ENCODE measurements at places on chromosomes 6 and 20.

- no peaks in the 10 kb centered on the region for H3K4me1 ChIP-seq
- H3K36me3 ChIP-seq: no peaks in the 10 kb centered on the region
- no peak for DNase-seq
- H3K27me3 ChIP-seq: no peaks in the 10 kb centered on the region
- H3K27ac ChIP-seq: no peak overlapping the region
These were observed 103.9 kb upstream of the ARG1 start for GRCh38 chr6:131469130-131469529.

GRCh38 chr20:63840405-63840828 lies 9.4 kb upstream of the ZBTB46 start:
- no peaks in the 10 kb centered on the region for H3K36me3 ChIP-seq
- H3K4me3 ChIP-seq: no peak overlapping the region
- H3K27ac ChIP-seq: no peak overlapping the region
- no peaks in the 10 kb centered on the region for H3K4me1 ChIP-seq

DNA sequence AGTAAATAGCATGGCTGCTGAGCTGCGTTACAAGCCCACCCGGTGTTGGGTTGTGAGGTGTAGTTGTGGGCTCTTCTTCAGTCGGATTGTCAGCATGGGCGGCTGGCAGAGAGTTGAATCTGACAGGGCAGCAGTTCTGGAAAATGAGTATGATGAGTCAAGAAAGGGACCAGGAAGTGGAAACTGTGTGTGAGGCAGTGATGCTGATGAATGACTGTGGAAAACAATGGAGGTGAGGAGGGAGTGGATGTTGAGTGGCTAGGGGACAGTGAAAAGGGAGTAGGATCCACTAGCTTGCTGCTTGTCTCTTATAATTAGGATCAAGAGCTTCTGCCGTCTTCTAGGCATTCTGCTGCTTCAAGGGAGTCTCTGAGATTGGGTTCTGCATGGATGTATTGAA lies 154.3 kb downstream of the ESR1 start:
- H3K4me3 ChIP-seq: no peak overlapping the region
- no peak for DNase-seq
- no peak overlapping the region for H3K27ac ChIP-seq
- H3K36me3 ChIP-seq: no peaks in the 10 kb centered on the region
- H3K27me3 ChIP-seq: no peaks in the 10 kb centered on the region
- no peaks in the 10 kb centered on the region for H3K4me1 ChIP-seq

DNA sequence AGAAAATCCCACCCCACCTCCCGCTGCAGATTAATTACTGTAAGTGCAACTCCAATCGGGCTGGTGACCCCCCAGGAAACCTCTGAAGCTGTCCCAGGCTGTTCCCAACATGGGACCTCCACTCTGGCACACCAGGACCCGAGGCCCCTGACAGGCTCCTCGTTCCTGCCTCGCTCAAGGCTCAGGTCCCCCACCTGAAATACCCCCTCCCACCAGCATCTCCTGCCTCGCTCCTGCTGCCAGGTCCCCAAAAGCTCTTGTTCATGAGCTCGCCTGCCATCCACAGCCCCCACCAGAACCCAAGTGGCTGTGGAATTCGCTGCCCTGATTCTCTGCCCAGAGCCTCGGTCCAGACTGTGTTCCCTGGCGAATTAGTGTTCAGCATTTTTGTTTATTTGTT lies 26.1 kb downstream of the NPEPL1 start:
- H3K4me3 ChIP-seq: no peak overlapping the region
- no peaks in the 10 kb centered on the region for H3K4me1 ChIP-seq
- peaks cover 11% of the 10 kb centered on the region for H3K36me3 ChIP-seq

DNA sequence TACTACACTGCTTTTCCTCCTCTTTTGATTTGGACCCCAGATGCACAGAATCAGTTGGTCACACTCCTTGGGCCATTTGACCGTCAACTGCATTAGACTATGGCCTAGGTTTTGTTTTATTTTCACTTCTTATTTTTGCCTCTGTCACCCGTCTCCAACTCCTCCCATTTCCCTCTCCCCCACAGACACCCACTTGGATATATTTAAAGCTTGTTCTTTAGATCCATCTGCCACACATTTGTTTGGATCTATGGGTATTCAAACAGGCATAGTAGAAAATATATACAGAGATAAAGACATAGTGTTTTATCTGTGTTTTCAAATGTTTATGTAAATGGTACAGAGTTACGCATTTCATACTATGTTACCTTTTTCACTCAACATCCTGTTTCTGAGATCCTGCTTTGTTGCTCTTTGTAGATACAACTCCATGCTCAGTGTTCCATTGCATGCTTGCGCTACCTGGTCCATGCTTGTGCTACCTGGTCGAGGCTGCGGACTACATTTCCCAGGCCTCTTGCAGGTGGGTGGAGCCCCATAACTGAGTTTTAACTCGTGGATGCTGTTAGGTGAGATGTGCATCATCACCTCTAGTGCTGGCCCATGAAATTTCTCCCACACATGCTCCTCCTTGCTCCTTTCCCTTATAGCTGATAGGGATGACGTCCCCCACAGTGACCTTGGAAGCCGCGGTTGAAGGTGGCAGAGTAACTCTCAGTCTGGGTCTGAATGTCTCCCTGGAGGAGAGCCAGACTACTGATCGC lies 11.5 kb upstream of the PREX1 start:
- no peak for DNase-seq
- no peaks in the 10 kb centered on the region for H3K27me3 ChIP-seq
- no peaks in the 10 kb centered on the region for H3K36me3 ChIP-seq

- no peak overlapping the region for H3K4me3 ChIP-seq
- no peaks in the 10 kb centered on the region for H3K36me3 ChIP-seq
- H3K27ac ChIP-seq: no peak overlapping the region
These were observed 25.3 kb upstream of the CHD6 start for GRCh38 chr20:41643504-41643938.

DNA sequence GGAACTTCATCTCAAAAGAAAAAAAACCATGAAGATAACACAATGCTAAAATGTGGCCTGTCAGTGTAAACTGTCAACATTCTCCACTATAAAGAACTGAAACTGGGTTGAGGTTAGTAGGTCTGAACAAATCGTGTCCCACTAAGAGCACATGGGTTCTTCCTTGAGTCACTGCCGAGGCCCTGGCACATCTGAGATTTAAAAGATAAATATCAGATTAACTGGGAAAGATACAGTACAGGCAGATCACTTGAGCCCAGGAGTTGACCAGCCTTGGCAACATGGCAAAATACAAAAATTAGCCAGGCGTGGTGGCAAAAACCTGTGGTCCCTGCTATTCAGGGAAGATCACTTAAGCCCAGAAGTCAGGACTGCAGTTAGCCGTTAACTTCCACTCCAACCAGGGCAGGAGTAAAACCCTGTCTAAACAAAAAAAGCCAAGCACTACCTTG lies 5.6 kb downstream of the EEF1A1 start:
- DNase-seq: no peak
- no peaks in the 10 kb centered on the region for H3K27me3 ChIP-seq
- no peak overlapping the region for H3K27ac ChIP-seq
- H3K4me3 ChIP-seq: no peak overlapping the region
- H3K36me3 ChIP-seq: peaks cover 58% of the 10 kb centered on the region

GRCh38 chr6:98844244-98845210 lies 10.2 kb downstream of the POU3F2 start:
- H3K4me3 ChIP-seq: no peak overlapping the region
- H3K36me3 ChIP-seq: no peaks in the 10 kb centered on the region

DNA sequence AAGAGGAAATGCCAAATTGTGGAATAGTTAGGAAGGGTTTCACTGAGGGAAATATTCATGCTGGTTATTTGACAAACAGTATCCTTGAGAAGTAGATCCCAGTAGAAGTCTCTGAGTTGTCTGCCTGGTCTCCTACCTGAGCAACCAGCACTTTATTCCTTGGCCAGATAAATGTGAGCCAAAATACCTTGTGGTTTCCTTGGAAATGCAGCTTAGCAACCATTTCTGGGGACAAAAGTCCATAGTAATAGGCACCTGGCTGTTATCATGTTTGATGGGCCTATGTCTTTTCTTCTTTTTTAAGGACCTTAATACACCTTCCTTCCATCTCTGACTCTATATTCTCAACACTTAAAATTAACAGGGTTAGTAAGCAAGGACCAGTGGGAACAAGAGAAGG lies 217.1 kb upstream of the MARCKS start:
- DNase-seq: no peak
- H3K27ac ChIP-seq: no peak overlapping the region
- H3K4me3 ChIP-seq: no peak overlapping the region
- H3K36me3 ChIP-seq: no peaks in the 10 kb centered on the region
- no peaks in the 10 kb centered on the region for H3K27me3 ChIP-seq

DNA sequence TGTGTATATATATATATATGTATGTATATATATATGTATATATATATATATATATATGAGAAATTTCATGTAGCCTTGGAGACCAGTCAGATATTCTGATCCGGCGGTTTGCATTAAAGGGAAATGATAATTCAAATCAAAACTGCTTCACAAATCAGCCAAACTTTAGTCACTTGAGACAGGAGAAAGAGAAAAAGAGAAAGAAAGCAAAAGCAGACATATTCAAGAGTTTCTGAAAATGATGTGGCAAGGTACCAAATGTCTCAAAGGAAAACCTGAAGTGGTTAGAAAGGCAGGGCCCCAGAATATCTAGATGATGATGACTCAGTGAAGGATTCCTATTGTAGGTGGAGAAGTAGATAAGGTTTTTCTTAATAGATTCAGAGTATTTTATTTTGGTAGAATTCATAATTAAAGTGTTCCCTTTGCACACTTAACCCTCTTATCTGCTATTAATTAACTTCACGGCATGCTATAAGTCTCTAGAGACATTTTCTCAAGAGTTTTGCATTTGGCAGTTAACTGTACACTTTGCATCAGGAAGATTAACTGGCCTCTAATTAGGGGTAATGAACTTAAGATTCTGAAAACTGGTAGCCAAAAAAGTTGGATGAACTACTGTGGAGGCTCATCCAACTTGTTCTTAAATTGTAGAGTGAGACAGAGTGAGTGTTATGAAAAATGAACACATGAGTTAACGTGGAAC lies 50.1 kb upstream of the ASF1A start:
- no peaks in the 10 kb centered on the region for H3K4me1 ChIP-seq
- no peak overlapping the region for H3K4me3 ChIP-seq
- peaks cover 13% of the 10 kb centered on the region for H3K36me3 ChIP-seq
- DNase-seq: no peak

- H3K27me3 ChIP-seq: no peaks in the 10 kb centered on the region
- no peak for DNase-seq
- H3K4me1 ChIP-seq: no peaks in the 10 kb centered on the region
These were observed 29.3 kb downstream of the GCM1 start for GRCh38 chr6:53119349-53119748.

DNA sequence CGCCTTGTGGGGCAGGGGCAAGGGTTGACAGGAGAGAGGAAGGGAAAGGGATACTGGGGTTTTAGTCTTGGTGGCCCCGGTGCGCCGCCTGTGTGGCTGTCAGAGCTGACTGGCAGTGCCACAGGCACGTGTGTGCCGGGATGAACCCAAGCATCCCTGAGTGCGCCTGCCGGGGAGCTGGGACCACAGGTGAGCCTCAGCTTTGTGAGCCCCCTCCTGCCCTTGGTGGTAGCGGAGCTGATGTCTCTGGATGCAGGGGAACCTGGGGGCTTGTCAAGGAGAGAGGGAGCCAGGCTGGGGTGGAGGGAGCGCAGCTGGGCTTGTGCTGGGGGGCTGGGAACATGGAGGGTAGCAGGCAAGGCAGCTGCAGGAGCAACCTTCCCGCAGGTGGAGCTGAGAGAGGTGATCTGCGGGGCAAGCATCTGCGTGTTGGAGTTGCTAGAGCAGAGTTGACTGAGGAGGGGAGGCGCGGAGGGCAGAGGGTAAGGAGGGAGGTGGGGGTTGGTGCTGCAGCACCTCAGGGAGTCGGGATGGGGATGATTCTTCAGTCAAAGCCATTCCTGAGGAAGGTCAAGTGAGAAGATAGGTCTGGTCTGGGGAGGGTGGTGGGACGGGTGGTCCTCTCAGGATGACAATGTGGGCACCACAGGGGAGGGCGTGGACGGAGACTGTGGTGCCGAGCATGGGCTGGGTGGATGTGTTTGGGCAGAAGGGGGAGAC lies 28.1 kb downstream of the PYGB start:
- peaks cover 99% of the 10 kb centered on the region for H3K36me3 ChIP-seq
- H3K4me1 ChIP-seq: no peaks in the 10 kb centered on the region
- DNase-seq: no peak
- no peaks in the 10 kb centered on the region for H3K27me3 ChIP-seq

DNA sequence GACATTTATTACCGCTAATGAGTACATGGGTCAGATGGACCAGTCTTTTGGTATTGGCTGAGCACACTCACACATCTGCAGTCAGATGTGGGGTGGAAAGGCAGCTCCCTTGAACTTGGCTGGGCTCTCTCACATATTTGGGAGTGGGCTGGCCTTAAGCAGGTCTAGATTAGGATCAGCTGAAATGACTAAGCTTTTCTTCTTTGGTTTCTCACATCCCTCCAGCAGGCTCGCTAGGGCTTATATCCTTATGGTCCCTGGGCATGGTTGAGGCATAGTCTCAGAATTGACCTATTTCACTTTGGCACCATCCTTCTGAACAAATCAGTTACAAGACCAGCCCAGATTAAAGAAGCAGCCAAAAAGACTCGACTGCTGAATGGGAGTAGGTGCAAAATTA lies 14.4 kb upstream of the PLCB1 start:
- H3K27ac ChIP-seq: no peak overlapping the region
- H3K4me1 ChIP-seq: no peaks in the 10 kb centered on the region
- H3K4me3 ChIP-seq: no peak overlapping the region

- no peaks in the 10 kb centered on the region for H3K27me3 ChIP-seq
- no peak overlapping the region for H3K4me3 ChIP-seq
- H3K4me1 ChIP-seq: no peaks in the 10 kb centered on the region
- no peak for DNase-seq
- H3K36me3 ChIP-seq: peaks cover 78% of the 10 kb centered on the region
- no peak overlapping the region for H3K27ac ChIP-seq
These were observed 186.1 kb downstream of the TASP1 start for GRCh38 chr20:13452470-13453124.

- no peaks in the 10 kb centered on the region for H3K36me3 ChIP-seq
- no peak overlapping the region for H3K4me3 ChIP-seq
- H3K27ac ChIP-seq: no peak overlapping the region
- DNase-seq: peak; percentile 74
These were observed 32.0 kb downstream of the ARHGAP40 start for GRCh38 chr20:38633577-38634093.

DNA sequence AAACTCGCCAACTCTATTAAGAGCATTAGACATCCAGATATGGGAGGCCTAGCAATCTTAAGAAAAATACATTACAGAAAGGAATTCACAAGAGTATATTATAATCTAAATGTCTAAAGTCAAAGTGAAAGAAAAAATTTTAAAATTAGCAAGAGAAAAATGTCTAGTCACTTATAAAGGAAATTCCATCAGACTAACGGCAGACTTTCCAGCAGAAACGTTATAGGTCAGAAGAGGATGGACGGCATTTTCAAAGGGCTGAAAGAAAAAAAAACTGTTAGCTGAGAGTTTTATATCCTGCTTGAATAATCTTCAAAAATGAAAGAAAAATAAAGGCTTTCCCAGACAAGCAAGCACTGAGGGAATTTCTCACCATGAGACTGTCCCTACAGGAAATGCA lies 269.0 kb downstream of the HDGFL1 start:
- H3K27me3 ChIP-seq: no peaks in the 10 kb centered on the region
- no peak overlapping the region for H3K27ac ChIP-seq
- no peaks in the 10 kb centered on the region for H3K36me3 ChIP-seq
- no peak for DNase-seq
- no peak overlapping the region for H3K4me3 ChIP-seq
